ENCODE measurements at places on chromosomes 5 and 9.
A peak's percentile ranks its signal among the peaks of the same experiment; 100 is the strongest.

GRCh38 chr9:126471084-126471624, 142.6 kb upstream of the LMX1B start:
- peak; percentile 58 for DNase-seq

- DNase-seq, result no peak
Measured at GRCh38 chr5:2677689-2678088, 73.8 kb downstream of the IRX2 start.

- DNase-seq, result no peak
Measured at GRCh38 chr9:37369671-37370070, 52.8 kb upstream of the GRHPR start.

- DNase-seq, result peak; percentile 49
Measured at GRCh38 chr9:126558051-126558665, 55.6 kb upstream of the LMX1B start.

GRCh38 chr9:87812375-87813118, 70.1 kb upstream of the SPATA31E1 start:
- DNase-seq, result peak; percentile 5

GRCh38 chr9:26656003-26656870, 236.4 kb downstream of the CAAP1 start:
- no peak for DNase-seq

GRCh38 chr9:87827341-87827740, 55.3 kb upstream of the SPATA31E1 start:
- DNase-seq, result no peak

- DNase-seq, result no peak
Measured at GRCh38 chr5:108813673-108814072, 66.0 kb downstream of the FER start.

DNA sequence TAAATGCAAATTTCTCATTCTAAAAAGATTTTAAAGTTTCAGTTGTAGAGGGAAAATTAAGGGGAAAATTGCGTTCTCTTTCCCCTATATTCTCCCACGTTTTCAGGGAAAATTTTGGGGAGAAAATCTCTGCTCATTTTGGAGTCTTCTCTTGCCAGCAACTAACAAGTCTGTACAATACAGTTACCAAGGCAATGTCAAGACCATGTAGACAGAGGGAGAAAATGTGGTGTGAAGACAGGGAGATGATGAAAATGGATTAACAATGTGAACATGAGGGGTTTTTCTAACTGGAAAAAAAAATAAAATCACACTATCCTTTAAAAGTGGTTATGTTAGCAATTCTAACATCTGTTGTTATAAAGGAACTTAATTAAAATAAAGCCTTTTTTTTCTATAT, 22.3 kb downstream of the SLC1A3 start:
- DNase-seq, result no peak

DNA sequence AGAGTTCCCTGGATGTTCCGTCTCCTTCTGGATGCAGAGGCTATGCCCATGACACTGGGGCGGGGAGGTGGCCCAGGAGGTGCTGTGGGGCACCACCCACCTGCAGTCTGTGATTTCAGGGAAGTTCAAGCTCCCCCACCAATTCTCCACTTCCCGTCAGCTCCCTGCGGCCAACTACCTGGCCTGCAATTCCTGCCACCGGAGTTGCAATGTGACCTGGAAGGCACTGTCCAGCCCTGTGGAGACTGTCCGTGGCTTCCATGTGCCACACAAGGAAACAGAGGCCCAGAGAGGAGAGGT, 16.6 kb downstream of the GFI1B start:
- DNase-seq, result no peak

GRCh38 chr5:117813850-117814249, 1174.5 kb downstream of the DTWD2 start:
- DNase-seq, result no peak

- DNase-seq, result no peak
Measured at GRCh38 chr5:103523319-103523718, 39.3 kb downstream of the NUDT12 start.

DNA sequence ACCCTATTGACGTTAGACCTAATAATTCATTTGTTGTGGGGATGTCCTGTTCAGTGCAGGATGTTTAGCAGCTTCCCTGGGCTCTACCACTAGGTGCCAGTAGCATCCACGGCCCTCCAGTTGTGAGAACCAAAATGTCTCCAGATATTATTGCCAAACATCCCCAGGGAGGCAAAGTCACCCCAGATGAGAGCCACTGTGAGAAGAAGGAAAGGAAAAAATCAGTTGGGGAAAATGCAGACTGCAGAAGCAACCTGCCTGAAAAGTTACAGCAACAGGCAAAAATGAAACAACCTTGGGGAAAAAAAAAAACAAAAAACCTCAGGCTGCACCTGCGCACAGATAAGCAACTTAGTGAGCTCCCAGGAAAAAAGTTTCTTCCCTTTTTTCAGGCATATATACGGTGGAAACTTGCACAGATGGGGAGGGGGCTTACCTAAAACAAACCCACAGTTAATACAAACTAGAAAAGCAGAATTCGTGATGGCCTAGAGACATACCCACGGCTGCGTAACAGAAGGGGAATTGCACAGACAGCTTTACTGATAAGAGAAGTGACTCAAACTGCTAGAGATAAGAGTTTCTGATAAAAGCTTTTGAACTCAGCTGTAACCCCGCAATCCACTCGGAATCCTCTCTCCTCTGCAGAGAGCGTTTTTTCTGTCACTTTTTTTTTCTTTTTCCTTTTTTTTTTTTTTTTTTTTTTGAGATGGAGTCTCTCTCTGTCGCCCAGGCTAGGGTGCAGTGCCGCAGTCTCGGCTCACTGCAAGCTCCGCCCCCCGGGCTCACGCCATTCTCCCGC, 29.8 kb upstream of the FBP1 start:
- peak; percentile 27 for DNase-seq

GRCh38 chr9:112173489-112174221, 1.4 kb downstream of the SUSD1 start:
- DNase-seq, result no peak

- DNase-seq, result no peak
Measured at GRCh38 chr9:99356512-99356971, 134.5 kb downstream of the SEC61B start.

- DNase-seq, result no peak
Measured at GRCh38 chr5:10964806-10965205, 203.8 kb upstream of the DAP start.

DNA sequence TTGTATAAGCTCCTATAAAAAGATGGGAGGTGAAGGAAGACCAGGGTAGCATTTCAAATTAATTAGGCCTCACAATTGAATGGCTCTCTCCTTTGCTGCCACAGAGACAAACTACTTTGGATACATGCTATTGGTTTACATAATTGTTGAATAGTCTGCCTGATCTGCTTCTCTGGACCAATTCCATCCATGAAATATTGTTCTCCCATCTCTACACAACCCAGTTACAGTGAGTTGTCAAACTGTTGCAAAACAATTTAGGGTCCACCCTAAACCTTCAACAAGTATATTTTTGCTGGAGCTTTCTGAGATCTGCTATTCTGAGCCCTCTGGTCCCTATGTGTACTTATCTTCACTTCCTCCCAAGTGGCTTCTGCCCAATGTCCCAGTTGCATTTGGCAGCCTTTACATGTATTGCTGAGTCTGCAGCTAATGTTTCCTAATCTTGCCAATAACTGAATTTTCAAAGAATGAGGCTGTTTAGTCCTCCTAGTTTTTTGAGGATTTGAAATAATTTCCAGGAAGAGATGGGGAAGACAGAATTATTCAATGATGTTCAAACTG, 38.9 kb downstream of the AGTPBP1 start:
- no peak for DNase-seq

GRCh38 chr5:65903581-65903980, 22.8 kb upstream of the ERBIN start:
- no peak for DNase-seq

DNA sequence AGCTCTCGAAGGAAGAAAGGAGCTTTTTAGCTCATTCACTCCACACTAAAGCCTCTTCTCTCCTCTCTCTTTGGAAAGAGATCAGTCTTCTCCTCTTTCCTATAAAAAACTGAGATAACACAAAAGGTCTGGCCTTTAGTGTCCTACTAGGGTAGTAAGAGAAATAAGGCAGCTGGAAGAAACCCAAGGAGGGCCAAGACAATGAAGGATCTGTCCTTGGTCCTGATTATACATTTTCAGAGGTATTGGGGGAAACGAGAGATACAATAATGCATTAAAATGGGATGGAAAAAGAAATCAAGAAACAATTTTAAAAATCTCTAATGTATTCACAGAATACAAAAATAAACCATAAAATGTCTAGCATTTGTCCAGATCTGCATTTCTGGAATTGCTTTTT, 184.0 kb downstream of the SLF1 start:
- no peak for DNase-seq

GRCh38 chr9:14127656-14128055, 186.3 kb downstream of the NFIB start:
- no peak for DNase-seq

DNA sequence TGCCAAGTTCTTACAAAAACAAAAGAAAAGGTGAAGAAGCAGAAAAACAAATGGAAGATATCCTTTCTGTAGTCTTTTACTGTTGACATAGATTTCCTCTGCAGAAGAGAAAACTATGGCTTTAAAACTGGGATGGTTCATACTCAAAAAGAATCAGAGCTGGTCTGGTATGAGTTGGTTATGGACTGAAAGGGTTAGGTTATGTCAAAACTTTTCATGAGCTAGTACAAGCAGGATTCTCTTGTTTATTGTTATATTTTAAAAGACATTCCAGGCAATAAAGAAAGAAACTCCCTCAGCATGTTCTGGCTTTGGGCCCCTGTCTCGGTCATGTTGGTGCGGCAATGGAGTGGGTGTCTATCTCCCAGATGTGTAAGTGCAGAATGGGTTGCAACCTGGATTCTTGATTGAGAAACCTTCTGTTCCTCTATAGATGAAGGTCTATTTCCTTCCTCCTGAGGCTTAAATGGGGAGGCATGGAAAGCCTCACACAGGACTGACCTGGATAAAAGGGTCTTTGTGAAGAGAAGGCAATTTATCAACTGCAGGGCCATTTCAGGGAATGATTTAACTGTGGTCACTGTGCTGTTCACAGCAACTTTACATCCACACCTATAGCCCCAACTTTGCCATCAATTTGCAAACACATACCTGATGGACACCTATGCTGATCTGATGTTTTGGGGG, 209.6 kb upstream of the TNC start:
- no peak for DNase-seq

- DNase-seq, result no peak
Measured at GRCh38 chr9:28542928-28543327, 969.6 kb upstream of the C9orf72 start.

- no peak for DNase-seq
Measured at GRCh38 chr5:14488709-14489108, 92.9 kb upstream of the OTULINL start.

DNA sequence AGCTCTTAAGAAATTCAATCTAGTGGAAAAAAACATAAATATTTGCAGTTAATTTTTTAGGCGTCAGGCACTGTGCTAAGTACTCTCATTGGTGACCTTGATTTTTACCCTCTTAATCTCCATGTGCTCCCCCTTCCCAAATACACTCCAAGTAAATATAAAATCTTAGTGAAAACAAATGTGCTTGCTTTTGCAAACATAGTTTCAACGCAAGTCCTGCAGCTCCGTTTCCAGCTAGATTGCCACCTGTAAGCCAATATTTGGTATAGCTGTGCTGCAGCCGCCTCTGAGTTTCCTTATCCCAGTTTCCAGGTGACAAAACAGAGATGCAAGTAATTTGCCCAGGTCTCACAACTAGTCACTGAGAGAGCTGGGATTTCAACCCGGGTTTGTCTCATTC, 1.9 kb upstream of the MTMR12 start:
- DNase-seq, result no peak

DNA sequence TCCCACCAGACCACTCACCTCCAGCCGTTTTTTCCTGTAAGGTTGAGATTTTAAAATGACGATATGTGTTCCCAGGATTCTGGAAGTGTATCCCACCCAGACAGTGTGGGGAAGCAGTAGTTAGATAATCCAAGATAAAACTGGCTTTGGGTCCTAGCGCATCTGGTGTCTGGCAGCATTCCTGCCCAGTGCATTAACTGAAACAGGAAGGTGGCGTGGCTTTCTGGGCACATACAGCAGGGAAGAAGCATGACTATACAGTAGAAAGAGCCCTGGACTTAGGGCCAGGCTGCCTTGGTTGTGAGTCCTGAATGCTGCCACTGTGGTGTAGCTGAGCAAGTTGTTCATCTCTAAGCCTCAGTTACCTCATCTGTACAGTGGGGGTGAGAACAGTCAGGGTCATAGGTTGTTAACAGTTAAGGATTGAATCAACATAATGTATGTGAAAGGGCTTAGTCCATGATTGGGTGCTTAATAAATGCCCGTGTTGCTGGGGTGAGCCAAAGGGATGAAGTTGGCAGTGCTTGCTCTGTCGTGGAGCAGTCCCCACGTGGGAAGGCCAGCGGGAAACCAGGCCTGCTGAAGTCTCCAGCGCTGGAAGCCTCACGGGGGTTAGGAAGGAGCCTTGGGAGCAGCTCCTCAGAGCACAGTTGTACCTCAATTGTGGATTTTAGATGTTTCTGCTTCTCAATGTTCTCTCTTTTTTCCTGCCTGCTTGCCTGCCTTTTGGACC, 18.0 kb downstream of the CLTA start:
- DNase-seq, result no peak

DNA sequence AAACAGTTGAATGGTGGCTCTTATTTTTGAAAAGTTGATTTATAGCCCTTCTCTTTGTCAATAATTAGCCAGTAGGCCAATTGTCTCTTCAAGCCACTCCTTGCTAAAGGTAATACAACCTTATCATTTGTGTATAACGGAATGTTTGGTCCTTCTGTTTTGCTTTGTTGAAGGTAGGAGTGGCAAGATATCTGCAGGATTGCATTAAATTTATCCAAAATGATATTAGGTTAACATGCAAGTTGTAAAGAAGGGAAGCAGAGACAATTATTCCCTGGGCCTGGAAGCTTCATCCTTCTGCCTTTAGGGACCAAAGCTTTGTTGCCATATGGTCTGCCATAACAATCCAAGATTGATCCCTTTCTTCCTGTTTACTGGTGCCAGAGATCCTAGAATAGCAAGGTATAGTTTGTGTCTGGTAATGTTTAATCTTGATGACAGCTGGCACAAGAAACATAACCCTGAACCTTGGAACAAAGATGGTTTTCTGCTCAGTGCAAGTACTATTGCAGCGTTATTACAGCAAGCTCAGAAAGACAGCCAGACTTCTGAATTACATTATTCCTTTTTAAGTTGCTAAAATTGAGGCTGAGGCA, 15.5 kb upstream of the FSD1L start:
- no peak for DNase-seq

GRCh38 chr5:180982008-180982741, 6.5 kb upstream of the BTNL3 start:
- no peak for DNase-seq

DNA sequence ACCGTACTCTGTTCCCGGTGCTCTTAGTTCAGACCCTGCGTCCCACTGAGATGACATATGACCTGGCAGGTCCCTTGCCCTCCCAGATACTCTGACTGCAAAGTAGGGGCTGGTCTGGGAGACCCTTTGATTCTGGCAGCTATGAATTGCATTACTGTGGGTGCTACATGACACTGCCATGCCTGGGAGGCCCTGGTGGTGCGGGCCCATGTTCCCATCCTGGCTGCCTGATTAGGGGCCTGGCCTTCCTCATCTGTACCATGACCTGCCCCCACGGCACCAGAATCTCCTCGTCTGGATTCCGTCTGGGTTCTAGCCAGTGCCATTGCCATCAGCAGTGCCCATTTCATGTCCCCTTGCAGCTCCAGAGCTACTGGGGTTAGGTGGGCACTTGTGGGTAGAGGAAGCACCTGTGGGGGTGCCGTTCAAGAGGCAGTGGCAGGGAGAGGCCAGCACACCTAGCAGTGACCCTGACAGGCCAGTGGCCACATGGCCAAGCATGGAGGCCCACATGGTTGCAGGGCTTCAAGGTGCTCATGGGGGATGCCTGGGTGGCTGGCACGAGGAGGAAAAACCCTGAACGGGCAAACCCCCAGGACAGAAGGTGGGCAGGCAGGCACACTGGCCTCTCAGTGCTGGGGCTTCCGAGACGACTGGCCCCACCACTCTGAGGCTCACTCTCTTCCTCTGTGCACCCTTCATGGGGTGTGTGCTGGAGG, 69.7 kb downstream of the PHF2 start:
- DNase-seq, result no peak
